ENCODE measurements at places on chromosomes 4 and X.
A peak's percentile ranks its signal among the peaks of the same experiment; 100 is the strongest.

DNA sequence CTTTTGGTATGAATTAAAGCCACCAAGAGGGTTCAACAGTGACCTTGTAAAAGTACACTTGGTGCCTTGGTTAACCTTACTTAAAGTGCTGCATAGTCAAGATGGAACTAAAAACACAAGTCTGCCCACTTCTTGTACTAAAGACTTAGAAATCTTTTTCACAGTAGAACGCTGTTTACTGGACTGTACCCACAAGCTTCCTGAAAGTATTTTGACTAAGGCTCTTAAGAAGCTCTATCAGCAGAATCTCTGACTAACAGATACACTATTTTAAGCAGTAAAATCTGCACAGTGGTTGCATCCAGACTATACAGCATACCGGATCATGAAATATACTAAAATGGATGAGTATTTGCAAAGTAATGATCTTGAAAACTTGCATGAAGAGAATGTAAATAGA is 7.2 kb downstream of the RAB28 start:
- DNase-seq: peak; percentile 24

DNA sequence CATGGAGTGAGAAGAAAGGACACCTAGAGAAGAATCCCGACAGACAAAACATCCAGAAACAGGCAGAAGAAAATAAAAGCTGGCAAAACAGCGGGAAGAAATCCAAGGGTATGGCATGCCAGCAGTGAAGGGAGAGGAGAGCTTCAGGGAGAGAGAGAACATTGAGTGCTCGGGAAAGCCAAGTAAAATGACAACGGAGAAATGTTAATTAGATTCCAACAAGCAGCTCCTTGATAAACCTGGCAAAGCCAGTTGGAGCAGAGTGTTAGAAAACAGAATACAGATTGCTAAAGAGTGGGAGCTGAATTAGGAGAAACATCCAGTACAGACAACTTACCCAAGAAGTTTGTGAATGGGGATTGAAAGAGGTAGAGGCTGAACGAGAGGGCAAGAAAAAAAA is 40.4 kb upstream of the MAOA start:
- no peak for DNase-seq

DNA sequence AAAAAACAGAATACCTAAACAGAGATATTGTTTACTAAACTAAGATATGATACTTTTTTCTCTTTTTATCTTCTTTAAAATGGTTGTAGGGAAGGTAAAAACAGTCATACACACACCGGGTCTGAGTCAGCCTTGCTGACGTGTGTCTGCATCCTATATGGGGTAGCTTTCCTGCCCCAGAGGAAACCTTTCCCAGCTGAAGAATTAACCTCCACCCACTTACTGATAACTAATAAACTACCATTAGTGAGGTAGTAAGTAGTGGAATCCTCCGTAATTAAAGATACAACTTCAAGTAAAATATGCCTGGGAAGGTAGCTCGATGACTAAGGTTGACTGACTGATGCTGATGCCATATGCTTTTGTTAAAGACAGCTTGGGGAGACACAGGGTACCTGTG is 312.2 kb downstream of the DCTD start:
- DNase-seq: no peak

- DNase-seq: no peak
Observed at GRCh38 chr4:185464183-185464582, 7.3 kb downstream of the CCDC110 start.

DNA sequence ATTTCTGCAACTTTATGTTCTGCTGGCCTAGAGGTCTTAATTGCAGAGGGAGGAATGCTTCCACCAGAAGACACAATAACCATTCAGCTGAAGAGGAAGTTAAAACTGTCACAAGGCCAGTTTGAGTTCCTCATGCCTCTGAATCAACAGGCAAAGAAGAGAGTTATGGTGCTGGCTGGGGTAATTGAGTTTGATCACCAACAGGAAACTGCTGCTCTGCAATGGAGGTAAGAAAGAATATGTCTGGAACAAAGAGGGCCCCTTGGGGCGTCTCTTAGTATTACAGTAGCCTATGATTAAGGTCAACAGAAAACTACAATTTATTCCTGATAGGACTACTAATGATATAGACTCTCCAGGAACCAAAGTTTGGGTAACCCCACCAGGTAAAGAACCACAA is 744.0 kb downstream of the FSTL5 start:
- no peak for DNase-seq

- DNase-seq: no peak
Observed at GRCh38 chr4:180960743-180961401, 1282.3 kb upstream of the TENM3 start.

GRCh38 chrX:24266996-24267395 is 46.9 kb downstream of the SUPT20HL2 start:
- no peak for DNase-seq
